NCI-H1092 (cell line): ENCODE measurements at places on chromosomes 12 and 14.

DNA sequence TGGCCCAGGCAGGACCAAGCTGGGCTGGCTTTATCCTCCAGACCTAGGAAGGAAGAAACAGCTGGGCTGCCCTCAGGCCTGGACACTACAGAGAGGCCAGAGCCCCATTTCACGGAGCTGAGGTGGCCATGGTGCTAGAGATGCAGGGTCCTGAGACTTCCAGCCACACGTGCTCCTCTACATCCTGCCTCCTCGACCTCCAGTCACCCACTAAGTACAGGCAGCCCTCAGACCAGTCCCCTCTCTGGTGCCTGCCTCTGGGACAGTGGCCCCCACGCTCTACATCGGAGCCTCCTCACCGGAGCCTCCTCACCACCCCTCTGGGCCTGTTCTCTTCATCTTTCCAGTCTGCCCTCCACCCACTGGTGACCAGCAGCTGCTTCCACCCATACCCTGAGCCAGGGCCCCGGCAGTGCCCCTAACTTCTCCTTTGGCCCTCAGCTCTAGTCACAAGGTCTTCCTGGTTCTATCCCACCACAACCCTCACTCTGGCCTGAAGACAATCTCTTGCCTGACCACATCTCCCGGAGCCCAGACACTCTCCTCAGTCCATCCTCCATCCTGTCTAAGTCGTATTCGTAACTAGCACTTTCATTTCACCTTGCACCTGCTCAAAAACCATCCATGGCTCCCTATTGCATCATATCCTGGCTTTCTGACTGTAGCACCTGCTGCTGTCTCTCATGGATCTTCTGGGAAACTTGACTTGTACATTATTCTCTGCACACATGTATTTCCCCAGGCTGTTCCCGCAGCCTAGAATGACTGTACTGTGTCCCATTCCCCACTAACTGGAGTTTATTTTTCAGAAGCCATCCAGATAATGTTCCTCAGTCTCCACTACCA, 43.9 kb downstream of the DIO3 start:
- no peak for DNase-seq

DNA sequence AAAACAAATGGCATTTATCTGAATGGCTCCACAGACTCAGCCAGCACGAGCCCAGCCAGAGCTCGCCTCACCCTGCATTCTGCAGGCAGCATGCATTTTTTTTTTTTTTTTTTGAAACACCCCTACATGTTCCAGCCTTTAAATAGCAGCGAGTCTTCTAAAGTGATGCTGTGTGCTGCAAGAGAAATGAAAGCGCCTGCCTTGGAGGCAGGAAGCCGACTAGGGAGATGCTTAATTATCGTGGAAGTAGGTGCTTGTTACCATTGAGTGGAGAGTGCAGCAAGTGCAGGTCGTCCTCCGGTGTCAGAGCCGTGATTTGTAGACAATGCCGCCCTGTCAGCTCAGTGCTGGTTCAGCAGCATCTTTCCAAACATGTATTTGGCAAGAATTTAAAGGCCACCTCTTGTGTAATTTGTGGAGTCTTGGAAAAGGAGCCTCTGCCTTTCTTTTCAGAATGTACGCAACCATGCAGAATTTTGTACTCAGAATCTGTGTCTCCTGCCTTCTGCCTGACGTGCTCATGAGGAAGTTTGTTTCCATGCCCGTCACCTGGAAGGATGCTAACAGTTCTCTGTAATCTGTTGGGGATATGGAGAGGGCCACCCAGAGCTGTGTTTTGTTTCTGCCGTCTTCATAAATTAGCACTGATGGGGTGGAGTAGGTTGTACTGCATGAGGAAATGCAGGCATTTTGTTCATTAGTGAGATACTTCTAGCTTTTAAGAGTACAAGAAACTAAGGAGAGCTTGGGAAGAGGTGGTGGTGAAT, 345.9 kb upstream of the RGS6 start:
- no peak for DNase-seq

GRCh38 chr14:56248442-56248841, 130.2 kb downstream of the PELI2 start:
- no peak for DNase-seq

DNA sequence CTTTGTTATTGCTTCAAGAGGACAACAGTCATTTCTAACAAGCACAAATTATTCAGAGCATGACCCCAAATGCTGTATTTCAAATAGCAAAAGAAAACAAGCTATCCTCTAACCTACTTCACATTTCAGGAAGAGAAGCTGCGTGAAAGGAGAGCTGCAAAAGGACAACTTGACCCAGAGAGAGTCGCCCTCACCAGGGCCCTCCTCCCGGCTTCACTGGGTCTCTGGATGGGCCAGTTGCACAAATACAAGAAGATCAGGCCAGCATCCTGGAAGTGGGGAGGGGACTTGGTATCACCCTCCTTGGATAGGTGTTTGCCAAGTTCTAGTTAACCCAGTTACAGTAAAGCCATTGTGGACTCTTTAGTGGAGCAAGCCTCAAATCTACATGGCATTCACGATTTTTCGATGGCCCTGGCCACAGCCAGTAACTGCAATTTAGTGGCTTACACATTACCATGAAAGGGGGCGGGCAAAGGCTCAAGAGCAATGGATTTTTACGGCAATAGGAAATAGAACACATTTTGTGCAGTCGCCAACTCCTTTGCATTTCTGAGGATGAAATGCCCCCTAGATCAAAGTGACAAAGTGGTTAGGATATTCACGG, 166.9 kb upstream of the DIO2 start:
- DNase-seq: no peak

- no peak for DNase-seq
Observed at GRCh38 chr12:1935700-1936378, 17.4 kb upstream of the CACNA2D4 start.

- no peak for DNase-seq
Observed at GRCh38 chr12:10716704-10717315, 6.3 kb downstream of the YBX3 start.
